Mesenteric fat pad (tissue), 1 donor: ENCODE measurements at places on chromosomes 2 and 18. TPM values are rescaled to one million over a fixed set of nuclear protein-coding genes. Genes with fewer than 3 reads are reported as not detected.

SP9 gene
- not detected for total RNA-seq

DIPK1C gene
- not detected for total RNA-seq

FAM228A gene
- total RNA-seq: 3.2 TPM

RFTN2 gene
- total RNA-seq: 6.8 TPM

NEURL3 gene
- total RNA-seq: not detected

G6PC2 gene
- total RNA-seq: 0.35 TPM

SCN2A gene
- total RNA-seq: 0.16 TPM

SLC9A2 gene
- not detected for total RNA-seq

DNA sequence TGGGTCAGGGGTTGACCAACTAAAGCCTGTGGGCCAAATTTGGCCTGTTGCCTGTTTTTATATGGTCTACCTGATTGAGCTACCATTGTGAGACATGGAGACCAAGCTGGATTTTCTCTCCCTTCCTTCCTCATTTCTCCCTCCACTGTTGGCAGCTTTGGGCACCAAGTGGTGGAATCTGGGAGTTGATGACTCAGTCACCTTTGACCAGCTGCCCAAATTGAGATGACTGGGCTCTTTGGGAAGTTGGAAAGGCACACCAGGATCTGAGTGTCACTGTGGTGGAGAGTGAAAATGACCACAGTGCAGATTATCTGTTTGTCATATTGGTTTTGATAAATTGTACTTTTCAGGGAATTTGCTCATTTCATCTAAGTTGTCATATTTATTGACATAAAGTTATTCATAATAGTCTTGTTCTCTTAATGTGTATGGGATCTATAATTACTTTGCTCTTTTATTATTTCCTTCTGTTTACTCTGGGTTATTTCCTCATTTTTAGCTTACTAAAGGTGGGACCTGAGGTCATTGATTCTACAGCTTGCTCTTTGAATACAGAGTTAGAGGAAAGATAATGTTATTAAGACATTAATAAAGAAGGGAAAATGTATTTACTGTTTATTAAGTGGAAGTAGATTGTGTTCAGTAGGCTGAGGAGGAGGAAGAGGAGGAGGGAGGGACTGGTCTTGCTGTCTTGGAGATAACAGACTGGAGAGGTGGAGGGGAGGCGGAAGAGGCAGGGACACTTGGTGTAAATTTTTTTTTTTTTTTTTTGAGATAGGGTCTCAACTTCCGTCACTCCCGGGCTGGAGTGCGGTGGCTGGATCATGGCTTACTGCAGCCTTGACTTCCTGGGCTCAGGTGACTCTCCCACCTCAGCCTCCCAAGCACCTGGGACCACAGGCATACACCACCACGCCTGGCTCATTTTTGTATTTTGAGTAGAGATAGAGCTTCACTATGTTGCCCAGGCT lies 31.8 kb downstream of the AGFG1 start:
- DNase-seq: no peak

DNA sequence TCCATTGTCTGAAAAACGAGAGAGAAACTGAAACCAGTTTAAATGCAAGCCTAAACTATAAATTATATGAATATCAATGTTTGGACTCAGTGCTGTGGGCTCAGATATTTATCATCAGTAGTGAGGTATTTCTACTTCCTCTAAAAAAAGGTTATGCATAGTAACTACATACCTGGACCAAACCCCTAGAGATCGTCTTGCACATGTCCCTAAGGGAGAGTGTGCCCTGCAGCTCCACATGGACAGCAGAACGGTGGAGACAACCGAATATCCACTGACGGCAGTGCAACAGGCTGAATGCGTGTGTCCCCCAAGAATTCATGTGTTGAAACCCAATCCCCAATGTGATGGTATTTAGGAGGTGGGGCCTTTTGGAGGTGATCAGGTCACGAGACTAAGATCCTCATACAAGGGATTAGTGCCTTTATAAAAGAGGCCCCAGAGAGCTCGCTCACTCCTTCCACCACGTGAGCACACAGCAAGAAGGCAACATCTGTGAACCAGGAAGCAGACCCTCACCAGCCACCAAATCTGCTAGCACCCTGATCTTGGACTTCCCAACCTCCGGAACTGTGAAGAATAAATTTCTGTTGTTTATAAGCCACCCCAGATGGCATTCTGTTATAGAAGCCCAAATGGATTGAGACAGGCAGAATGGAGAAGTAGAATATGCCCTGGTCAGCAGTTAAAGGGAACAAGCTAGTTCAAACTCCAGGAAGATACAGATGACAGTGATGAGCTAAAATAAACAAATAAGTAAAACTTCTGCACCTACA lies 208.4 kb downstream of the ANAPC1 start:
- DNase-seq: no peak

- DNase-seq: no peak
Observed at GRCh38 chr2:215879977-215880940, 133.1 kb downstream of the MREG start.

DNA sequence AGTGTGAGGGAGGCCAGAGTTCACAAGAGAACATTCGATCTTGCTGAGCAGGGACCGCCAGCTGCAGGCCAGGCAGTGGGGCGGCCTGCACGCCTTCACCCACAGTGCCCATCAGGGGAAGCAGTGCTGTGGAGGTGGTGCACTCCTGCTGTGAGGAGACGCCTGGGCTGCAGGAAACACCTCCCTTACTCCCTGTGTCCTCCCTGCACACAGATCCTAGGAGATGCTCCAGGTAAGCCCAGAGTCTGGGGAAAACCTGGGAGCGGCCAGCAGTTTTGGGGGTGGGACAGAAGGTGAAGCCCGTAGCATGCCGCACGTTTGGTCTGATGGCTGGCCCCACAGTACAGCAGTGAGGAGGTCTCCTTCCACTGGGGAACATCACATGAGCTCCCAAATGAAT lies 180.8 kb upstream of the RAB6C start:
- DNase-seq: no peak

- no peak for DNase-seq
Observed at GRCh38 chr2:132664096-132664495, 5.9 kb downstream of the LYPD1 start.

DNA sequence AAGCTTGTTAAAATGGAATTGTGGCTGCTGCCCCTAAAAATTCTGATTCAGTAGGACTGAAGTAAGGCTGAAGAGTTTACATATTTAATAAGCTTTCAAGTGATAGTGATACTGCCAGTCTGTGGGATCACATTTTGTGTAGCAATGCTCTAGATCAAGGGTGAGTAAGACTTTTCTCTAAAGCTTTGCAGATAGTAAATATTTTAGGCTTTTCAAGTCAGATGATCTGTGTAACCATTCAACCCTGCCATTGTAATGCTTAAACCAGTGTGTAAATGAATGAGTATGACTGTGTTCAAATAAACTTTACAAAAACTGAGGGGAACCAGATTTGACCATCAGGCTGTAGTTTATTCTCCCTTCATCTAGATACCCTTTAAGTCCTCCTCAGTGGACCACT lies 92.7 kb downstream of the PIK3C3 start:
- no peak for DNase-seq

- peak; percentile 88 for DNase-seq
Observed at GRCh38 chr18:78735131-78736014, 244.2 kb upstream of the SALL3 start.

- DNase-seq: peak; percentile 93
Observed at GRCh38 chr2:64859312-64860212, 129.6 kb upstream of the SLC1A4 start.

DNA sequence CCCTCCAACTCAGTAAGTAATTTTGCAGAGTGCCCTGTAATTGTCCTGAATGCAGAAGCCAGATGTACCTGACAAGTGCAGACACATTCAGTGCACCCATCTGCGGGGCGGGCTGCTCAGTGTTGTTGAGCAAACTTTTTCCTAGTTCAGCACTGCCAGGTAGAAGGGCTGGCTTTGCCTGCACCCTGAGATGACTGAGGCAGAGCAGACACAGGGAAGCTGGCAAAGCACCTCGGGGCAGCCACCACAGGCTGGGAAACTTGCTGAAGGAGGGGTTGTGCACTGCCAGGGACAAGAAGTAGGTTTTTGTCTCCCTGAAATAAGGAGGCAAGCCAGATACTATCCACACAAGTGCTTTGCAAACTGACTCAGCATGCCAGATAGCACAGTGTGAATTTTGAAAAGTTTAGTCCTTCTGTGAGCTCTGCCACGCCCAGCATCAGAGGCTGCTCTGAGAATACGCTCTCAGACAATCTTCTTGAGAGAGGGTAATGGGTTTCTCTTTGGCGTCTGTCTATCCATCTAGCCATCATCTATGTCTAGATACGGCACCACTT lies 62.3 kb downstream of the SOWAHC start:
- no peak for DNase-seq

DNA sequence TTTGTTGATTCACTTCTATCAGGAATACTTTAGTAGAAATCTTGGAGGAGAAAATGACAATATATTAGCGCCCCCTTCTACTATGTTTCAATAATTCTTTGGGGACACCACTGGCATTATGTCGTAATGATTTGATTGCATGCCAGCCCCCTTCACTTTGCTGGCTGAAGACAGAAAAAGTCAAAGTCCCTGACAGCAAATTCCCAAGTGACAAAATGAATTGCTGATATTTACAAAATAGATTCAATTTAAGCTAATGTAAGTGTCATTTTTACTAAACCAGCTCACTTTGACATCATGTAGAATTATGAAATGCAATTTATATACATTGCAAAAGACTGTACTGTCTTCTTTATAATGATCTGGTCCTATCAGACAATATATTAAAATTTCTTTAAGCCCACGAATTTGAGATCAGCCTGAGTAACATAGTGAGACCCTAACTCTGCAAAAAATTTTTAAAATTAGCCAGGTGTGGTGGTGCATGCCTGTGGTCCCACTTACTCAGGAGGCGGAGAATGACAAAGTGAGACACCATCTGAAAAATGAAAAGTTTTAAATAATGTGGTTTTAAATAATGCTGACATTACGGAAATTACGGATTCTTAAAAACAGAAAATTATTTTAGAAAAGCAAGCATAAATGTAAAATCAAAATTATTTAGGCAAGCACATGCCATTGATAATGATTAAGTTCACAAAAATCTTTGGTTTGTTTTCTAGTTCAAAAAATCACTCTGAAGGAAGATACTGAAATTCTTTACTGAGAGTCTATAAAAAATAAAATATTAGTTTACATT lies 520.1 kb upstream of the PKDCC start:
- no peak for DNase-seq

DNA sequence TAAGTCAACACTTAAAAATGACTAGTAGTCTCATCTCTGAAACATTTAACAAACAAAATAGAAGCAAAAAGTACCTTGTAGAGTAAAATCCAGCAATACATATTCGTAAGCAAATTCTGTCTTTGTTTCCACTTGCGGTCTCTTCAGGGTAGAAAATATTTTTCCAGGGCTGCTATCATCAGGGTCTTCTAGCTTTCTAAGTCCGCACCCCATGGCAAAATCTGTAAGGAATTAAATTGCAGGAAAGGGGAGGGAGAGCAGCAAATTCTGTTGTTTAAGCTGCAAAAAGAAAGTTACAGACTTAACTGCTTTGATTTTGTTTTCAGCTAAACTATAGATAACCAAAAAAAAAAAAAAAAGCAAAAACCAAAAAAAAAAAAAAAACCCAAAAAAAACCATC lies at the start of gene RFTN2:
Gene RFTN2, minus strand, starts transcription at position 342 of the 400 bp plus-strand sequence. Its CDS starts 129 bp downstream, at position 213.
- DNase-seq: no peak

- no peak for DNase-seq
Observed at GRCh38 chr2:138094031-138094430, 129.8 kb downstream of the HNMT start.

GRCh38 chr2:68167186-68167585 lies 9.5 kb downstream of the PNO1 start:
- DNase-seq: no peak
